ENCODE measurements at places on chromosomes 5 and 9. TPM values are rescaled to one million over a fixed set of nuclear protein-coding genes. Genes with fewer than 3 reads are reported as not detected.
A peak's percentile ranks its signal among the peaks of the same experiment; 100 is the strongest.

The ADCY2 gene
- 17.5 TPM for total RNA-seq

The UQCRQ gene
- 447 TPM for total RNA-seq

GRCh38 chr9:69967344-69967743 is 76.3 kb upstream of the MAMDC2 start:
- H3K27me3 ChIP-seq, result no peaks in the 10 kb centered on the region
- H3K4me1 ChIP-seq, result no peaks in the 10 kb centered on the region
- H3K36me3 ChIP-seq, result no peaks in the 10 kb centered on the region
- H3K4me3 ChIP-seq, result no peak overlapping the region

The EQTN gene
- total RNA-seq, result 0.13 TPM

GRCh38 chr9:83238871-83239640 is 176.1 kb upstream of the RASEF start:
- no peak overlapping the region for H3K27ac ChIP-seq
- no peak overlapping the region for H3K4me3 ChIP-seq
- H3K36me3 ChIP-seq, result peaks cover 4% of the 10 kb centered on the region
- peak; percentile 55 for DNase-seq
- no peaks in the 10 kb centered on the region for H3K27me3 ChIP-seq
- peaks cover 6% of the 10 kb centered on the region for H3K4me1 ChIP-seq

DNA sequence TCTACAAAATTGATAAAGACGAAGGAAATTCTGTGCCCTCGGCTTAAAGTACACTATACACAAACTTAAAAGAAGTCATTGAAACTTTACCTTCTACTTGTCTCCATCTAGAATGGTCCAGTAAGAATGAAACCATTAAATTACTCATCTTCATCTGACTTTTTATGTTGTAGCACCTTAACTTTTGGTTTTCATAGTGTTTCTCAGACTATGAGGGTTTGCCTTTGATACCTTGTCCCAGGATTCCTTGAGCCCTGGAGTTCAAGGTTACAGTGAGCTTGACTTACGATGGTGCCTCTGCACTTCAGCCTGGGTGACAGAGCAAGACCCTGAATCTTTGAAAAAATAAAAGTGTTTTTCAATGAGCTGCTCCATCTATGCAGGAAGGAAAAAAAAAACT is 132.2 kb downstream of the CDC42SE2 start:
- DNase-seq, result no peak
- H3K27ac ChIP-seq, result no peak overlapping the region
- no peaks in the 10 kb centered on the region for H3K27me3 ChIP-seq
- H3K36me3 ChIP-seq, result peaks cover 18% of the 10 kb centered on the region
- no peaks in the 10 kb centered on the region for H3K4me1 ChIP-seq

GRCh38 chr9:134625361-134626068 is 16.1 kb upstream of the COL5A1 start:
- no peak overlapping the region for H3K27ac ChIP-seq
- H3K36me3 ChIP-seq, result no peaks in the 10 kb centered on the region
- DNase-seq, result no peak
- no peaks in the 10 kb centered on the region for H3K27me3 ChIP-seq

DNA sequence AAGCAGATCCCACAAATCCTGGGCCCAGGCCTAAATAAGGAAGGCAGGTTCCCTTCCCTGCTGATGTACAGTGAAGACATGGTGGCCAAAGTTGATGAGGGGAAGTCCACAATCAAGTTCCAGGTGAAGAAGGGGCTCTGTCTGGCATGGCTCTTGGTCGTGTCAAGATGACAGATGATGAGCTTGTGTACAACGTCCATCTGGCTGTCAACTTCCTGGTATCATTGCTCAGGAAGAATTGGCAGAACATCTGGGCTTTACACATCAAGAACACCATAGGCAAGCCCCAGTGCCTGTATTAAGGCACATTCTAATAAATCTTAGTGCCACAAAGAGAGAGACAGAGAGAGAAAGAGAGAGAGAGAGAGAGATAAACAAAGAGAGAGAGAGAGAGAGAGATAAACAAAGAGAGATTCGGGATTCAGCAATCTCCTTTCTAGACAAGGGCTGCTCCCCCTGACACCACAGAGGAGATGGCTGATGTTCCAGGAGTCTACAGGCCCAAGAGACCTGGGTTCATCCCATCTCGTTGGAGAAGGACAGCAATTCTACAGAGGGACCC is 45.5 kb upstream of the HSPA9 start:
- H3K4me1 ChIP-seq, result no peaks in the 10 kb centered on the region
- H3K27ac ChIP-seq, result no peak overlapping the region
- no peaks in the 10 kb centered on the region for H3K27me3 ChIP-seq
- no peaks in the 10 kb centered on the region for H3K36me3 ChIP-seq
- no peak for DNase-seq

DNA sequence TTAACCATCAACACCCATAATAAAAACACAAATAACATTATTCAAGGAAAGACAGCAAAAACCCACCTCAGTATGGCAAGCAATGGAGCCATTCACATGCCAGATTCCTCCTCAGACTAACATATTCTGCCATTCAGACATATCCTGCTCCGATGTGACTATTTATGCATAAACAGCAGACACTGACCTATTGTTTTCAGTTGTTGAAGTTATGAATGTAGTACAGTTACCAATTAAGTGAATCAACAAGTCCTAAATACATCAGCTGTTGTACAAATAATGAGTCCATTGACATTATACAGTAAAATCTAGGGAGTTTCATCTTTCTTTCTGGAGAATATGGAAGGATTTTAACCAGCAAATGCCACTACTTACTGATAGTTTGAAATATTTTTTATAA is 131.7 kb downstream of the DENND1A start:
- no peaks in the 10 kb centered on the region for H3K4me1 ChIP-seq
- no peak overlapping the region for H3K27ac ChIP-seq
- no peak overlapping the region for H3K4me3 ChIP-seq
- H3K36me3 ChIP-seq, result no peaks in the 10 kb centered on the region
- peak; percentile 40 for DNase-seq
- no peaks in the 10 kb centered on the region for H3K27me3 ChIP-seq

DNA sequence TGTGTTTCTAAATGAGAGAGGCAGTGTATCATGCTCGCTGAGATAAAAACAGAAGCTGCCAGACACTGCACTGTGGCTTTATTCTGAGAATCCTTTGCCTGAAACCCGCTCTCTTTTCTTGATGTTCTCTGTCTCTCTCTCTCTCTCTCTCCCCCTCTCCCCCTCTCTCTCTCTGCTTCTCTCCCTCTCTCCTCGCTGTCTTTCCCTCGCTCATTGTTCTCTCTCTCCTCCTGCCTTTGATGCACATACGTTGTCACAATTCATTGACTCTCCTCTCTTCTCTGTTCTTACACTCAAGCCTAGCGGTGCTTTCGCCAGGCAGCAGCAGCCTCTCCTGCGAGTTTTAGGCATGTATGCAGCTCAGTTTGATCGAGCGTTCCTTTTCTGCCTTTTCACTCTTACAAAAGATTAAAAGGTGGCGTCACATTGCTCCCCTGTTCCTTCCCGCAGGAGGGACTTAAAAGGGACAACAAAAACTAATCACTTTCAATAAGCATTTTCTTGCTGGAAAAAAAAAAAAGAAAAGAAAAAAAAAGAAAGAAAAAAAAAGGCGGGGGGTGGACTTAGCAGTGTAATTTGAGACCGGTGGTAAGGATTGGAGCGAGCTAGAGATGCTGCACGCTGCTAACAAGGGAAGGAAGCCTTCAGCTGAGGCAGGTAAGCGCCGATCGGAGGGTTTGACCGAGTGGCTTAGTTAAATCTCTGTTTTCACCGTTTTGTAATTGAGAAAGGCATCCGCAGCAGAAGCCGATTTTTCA is 717.9 kb upstream of the WWC1 start:
- peak; percentile 72 for DNase-seq
- peaks cover 16% of the 10 kb centered on the region for H3K27me3 ChIP-seq
- peaks cover 4% of the 10 kb centered on the region for H3K4me1 ChIP-seq
- no peak overlapping the region for H3K27ac ChIP-seq
- no peaks in the 10 kb centered on the region for H3K36me3 ChIP-seq

The BHMT gene
- total RNA-seq, result 0.09 TPM

The FOXI1 gene
- total RNA-seq, result not detected

DNA sequence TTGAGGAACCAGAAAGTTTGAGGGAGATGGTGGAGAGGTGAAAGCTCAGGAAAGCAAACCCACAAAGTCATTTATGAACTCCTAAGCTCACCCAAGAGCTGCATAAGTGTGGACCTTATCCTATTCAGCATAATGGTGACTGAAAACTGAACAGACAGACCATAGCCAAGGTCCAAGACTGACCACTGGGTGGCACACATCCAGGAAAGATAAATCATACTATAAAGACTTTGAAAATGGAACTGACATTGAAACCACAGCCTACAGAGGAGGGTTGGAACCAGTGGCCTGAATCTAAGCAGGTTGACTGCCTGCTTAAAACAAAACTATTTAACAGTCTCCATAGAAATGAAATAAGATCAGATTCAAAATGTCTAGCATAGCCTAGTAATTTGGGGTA is 121.0 kb upstream of the RGS7BP start:
- no peaks in the 10 kb centered on the region for H3K36me3 ChIP-seq
- H3K4me1 ChIP-seq, result no peaks in the 10 kb centered on the region
- H3K27ac ChIP-seq, result no peak overlapping the region
- no peak for DNase-seq
- no peak overlapping the region for H3K4me3 ChIP-seq

- H3K27me3 ChIP-seq, result no peaks in the 10 kb centered on the region
- H3K36me3 ChIP-seq, result peaks cover 41% of the 10 kb centered on the region
- H3K4me3 ChIP-seq, result no peak overlapping the region
- H3K4me1 ChIP-seq, result no peaks in the 10 kb centered on the region
- DNase-seq, result no peak
- H3K27ac ChIP-seq, result no peak overlapping the region
Measured at GRCh38 chr9:86021166-86021565, 78.2 kb downstream of the GOLM1 start.

GRCh38 chr5:106152569-106152968 is 1518.2 kb downstream of the EFNA5 start:
- no peaks in the 10 kb centered on the region for H3K4me1 ChIP-seq
- no peak overlapping the region for H3K27ac ChIP-seq
- no peak for DNase-seq
- no peaks in the 10 kb centered on the region for H3K27me3 ChIP-seq
- H3K36me3 ChIP-seq, result no peaks in the 10 kb centered on the region

DNA sequence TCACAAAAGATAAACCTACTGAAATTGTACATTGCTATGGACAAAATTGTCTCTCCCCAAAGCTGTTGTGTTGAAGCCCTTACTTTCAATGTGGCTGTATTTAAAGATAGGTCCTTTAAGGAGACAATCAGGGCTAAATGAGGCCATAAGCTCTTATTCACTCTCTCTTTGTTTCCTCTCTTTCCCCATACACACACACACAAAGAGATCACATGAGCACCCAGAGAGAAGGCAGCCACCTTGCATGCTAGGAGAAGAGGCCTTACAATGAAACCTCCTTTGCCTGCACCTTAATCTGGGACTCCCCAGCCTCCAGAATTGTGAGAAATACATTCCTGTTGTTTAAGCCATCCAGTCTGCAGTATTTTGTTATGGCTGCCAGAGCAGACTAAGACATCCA is 1295.6 kb upstream of the CDH6 start:
- H3K27ac ChIP-seq, result no peak overlapping the region
- H3K4me1 ChIP-seq, result no peaks in the 10 kb centered on the region
- no peak for DNase-seq
- H3K4me3 ChIP-seq, result no peak overlapping the region
- no peaks in the 10 kb centered on the region for H3K27me3 ChIP-seq

DNA sequence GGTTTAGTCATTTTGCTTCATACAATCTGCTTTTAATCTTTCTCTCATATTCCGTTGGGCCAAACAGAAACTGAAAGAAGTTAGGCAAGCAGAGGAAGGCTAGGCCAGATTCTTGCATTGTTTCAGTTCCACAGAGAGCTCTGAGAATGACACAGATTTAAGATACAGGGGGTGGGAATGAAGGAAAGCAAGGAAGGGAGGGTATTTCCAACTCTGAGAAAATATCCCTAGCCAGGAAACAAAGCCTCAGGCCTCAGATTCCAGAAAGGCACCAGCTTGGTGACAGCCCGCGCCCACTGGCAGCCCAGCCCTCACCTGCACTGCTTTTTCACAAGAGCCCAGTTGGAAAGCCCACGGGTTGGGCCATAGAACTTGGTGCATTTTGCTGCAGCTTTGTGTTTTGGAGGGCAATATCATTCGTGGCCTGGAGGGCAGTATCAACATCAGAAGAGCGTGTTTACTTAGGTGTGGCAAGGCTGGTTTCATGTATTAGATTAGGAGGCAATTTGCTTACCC is 63.5 kb downstream of the ENC1 start:
- DNase-seq, result peak; percentile 92
- H3K4me3 ChIP-seq, result no peak overlapping the region
- peaks cover 14% of the 10 kb centered on the region for H3K4me1 ChIP-seq
- H3K27ac ChIP-seq, result peak overlapping the region; percentile 87
- no peaks in the 10 kb centered on the region for H3K36me3 ChIP-seq

DNA sequence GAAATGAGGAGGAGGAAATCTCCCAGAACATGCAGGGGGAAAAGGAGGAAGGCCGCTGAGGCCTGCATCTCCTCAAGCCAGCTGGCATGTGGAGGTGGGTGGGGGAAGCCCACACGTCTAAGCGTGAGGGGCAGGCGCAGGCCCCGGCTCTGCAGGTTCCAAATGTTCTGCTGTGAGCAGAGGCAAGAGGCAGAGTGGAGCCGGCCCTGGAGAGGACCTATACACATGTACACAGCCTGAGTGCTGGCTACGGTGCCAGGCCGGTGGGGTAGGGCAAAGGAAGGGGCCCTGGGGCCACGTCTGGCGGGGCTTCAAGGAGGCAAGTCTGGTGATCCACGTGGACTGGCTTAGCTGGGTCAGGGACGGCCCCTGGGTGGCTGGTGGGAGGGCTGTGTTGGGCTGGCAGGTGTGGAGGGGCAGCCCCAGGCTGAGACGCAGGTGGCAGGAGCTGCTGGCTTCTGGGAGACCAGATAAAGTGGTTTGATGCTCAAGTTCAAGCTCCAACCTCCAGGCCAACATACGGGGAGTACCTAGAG is 26.4 kb downstream of the LPCAT1 start:
- H3K36me3 ChIP-seq, result peaks cover 39% of the 10 kb centered on the region
- H3K27ac ChIP-seq, result no peak overlapping the region
- no peaks in the 10 kb centered on the region for H3K27me3 ChIP-seq
- H3K4me1 ChIP-seq, result peaks cover 47% of the 10 kb centered on the region
- DNase-seq, result peak; percentile 48

The PRR16 gene
- 6.0 TPM for total RNA-seq

DNA sequence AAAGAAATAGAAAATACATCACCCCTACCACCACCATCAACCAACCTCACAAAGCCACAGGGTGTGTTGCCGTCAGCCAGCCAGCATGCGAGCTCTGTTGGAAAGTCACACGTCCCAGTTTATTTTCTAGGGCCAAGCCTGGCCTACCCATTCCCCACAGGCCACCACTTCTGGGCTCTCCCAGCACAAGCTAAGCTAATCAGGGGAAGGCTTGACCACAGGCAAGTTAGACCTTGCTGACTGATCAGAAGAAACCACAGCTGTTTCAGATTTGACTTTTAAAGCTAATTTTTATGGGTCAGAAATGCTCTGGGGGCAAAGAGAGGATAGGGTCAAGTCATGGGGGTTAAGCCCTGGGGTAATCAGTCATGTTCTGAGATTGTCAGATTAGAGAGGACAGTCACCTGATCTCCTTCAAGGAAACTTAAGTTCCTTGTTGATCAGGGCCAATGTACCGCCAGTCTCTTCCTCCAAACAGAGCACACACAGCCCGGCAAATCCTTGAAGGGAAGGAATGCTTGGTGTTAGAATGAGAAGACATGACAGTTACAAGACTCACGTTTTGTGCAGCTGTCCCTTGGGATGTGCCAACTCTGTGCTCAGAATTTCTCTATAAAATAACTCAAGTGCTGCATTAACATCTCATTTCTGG is 7.6 kb downstream of the SHB start:
- peaks cover 64% of the 10 kb centered on the region for H3K4me1 ChIP-seq
- DNase-seq, result no peak
- H3K4me3 ChIP-seq, result no peak overlapping the region
- peaks cover 1% of the 10 kb centered on the region for H3K27me3 ChIP-seq
- peak overlapping the region; percentile 66 for H3K27ac ChIP-seq
- H3K36me3 ChIP-seq, result no peaks in the 10 kb centered on the region

The EPB41L4B gene
- 6.2 TPM for total RNA-seq

Measured in muscle of leg (tissue), 16 donors.